ENCODE measurements at places on chromosomes 4 and X.

- no peak for DNase-seq
Measured at GRCh38 chr4:10371869-10372471, 85.3 kb downstream of the ZNF518B start.

GRCh38 chr4:55866973-55867574 is 13.6 kb downstream of the EXOC1 start:
- DNase-seq, result peak; percentile 68

- peak; percentile 75 for DNase-seq
Measured at GRCh38 chr4:183738081-183738673, 79.1 kb downstream of the TRAPPC11 start.

DNA sequence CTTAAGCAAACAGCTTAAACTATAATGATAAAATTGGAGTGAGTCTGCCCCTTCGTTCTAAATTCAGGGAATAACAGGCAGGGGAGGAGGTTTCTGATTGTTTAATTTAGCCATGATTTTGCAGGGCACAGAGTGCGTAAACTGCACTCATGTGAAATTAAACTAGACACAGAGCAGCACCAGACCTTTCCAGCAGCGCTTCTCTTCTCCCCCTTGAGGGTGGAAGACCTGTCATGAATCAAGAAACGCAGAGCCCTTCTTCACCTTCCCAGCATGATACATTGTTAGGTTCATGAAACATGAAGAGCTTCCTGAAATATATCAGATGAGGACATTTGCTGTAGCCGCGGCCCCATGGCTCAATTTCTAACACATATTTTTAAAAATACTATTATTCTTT is 63.1 kb downstream of the FAM114A1 start:
- no peak for DNase-seq

DNA sequence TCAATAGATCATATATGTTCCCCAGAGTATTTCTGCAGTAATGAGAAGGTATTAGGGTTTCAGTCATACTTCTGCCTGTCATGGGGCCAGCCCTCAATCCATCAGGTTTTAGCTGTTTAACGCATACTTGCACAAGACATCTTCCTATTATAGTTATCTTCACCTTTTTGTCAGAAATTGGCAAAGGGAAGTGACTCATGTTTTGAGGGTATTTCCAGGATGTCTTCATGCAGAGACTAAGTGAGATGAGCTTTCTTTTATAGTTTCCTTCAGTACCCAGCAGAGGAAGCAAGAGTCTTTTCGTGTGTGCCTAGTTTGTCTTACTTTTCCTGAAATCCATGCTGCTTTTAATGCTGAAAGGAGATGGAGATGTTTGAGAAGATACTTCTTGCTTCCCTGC is 9.5 kb downstream of the CSTF2 start:
- peak; percentile 76 for DNase-seq

DNA sequence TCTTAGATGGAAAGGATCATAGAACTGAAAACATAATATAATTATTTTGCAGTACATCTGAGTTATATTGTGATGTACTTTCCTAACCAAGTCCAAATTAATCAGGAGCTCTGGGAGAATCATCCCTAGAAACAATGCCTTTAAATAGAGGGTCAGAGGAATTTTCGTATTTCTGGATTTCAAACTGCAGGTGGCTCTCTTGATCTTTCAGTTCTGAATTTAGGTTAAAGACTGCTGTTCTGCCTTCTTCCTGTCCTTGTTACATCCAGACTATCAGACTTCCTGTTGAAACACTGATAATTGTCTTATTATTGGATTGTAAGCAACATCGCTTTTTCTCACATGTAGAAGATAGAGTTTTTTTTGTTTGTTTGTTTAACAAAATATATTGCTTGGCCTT is 142.7 kb downstream of the RPA4 start:
- DNase-seq, result peak; percentile 16

- DNase-seq, result no peak
Measured at GRCh38 chr4:7865533-7865932, 74.1 kb downstream of the AFAP1 start.

GRCh38 chrX:12955882-12956703 is 18.8 kb upstream of the TMSB4X start:
- DNase-seq, result peak; percentile 68

DNA sequence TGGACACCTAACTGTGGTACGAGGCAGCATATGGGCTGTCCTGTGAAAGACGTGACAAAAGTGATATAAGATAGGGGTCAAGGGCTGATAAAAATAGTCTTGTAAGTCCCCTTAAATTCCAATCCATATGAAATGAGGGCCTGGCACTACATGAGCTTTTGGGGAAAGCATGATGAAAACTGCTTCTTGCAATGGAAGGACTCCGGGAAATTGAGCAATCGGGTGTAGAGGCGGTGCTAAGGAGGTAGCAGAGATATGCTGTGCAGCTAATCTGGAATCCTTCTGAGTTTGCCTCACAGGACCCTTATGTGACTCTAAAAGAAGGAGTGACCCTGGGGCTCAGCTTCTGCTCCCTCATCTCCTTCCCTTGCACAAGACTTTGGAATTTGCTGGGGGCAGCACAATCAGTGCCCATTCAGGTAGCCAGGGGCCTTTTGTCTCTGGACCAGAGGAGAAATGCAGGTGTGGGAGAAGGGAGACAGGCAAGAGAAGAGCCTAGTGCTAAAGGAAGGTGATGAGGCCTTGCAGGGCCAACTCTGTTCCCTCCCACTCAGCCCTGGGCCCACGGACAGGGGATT is 12.8 kb downstream of the CLDN2 start:
- DNase-seq, result peak; percentile 29

DNA sequence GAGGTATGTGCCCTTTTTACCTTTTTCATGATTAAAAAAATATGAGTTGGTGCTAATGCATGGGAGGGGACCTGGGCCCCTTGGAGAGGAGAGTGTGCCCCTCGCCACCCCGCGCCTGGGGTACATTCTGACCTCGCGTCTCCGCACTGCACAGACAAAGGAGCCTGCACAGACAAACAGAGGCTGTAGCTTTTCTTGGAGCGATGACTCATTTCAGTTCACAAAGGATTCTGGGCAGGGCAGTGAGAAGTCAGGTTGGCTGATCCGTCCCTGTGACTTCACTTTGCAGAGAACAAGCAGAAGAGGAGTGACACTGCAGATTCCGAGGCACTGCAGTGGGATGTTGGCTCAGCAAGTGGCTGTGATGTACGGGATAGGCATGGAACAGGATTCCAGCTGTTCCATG is 82.9 kb downstream of the STOX2 start:
- peak; percentile 94 for DNase-seq

DNA sequence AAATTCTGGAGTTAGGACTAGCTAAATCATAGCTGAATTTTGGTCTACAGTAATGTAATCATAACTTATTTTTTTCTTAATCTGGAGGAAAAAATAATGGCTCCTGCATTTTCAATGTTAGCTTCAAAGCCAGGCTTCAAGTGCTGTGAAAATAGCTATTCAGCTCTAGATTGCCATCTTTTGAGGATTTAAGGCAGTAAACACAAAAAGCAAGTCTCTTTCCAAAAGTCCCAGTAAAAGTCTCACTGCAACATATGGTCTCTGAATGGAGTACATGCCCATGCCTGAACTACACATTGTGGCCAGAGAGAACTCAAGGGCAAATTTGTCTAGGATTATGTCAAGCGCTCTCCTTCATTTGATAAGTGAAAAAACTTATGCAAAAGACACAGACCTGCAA is 720.9 kb downstream of the FSTL5 start:
- no peak for DNase-seq
